ENCODE measurements at places on chromosomes 7 and 10. TPM values are rescaled to one million over a fixed set of nuclear protein-coding genes. Genes with fewer than 3 reads are reported as not detected.

RNF32 gene
- polyA plus RNA-seq: 5.7 TPM

VSTM2A gene
- polyA plus RNA-seq: 0.48 TPM

DNA sequence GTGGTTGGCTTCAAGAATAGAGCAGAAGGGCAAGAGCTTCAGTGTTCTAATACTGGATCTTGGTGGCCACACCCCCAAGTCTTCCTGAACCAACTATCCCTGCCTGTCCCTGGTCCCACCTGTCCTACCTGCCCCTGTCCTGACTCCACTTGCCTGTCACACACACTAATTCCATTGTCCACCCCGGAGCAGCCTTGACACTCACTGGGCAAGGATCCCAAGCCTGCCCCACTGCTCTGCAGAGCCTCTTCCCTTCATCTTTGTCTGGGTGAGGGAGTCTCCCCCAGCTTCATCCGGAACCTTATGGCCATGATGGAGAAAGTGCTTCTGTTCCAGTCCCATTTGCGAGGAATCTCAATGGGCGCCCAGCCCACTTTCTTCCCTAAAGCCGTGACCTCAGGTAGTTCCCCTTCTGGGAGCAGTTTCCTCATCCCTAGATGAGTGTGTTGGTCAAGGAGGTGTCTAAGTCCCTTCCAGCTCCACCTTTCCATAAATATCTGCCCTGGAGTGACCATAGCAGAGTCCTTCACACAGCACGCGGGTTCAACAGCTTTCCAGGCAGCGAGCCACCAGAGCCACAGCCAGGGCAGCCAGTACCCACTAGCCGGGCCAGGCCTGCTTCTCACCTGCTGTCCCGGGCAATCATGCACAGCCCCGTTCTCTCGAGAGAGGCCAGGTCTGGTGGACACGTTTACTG lies 61.5 kb downstream of the VIPR2 start:
- no peak for DNase-seq

DNA sequence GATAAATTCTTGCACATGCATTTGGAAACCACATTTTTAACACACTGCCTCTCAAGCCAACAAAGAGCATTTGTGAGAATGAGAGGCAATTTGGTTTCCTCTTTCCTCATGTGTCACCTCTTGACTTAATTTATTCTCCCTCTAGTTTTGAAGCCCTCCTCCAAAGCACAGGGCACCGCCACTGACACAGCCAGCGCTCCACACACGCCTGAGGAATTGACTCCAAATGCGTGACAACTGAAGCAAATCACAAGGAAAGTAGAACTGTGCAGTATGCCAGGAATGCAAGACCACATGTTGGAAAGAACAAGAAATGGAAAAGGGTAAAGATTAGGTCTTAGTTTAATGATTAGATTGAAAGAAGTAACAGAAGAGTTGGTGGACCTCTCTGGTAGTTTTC lies 173.3 kb downstream of the LSM5 start:
- DNase-seq: no peak
